ENCODE measurements at places on chromosomes 11 and 22. TPM values are rescaled to one million over a fixed set of nuclear protein-coding genes. Genes with fewer than 3 reads are reported as not detected.
A peak's percentile ranks its signal among the peaks of the same experiment; 100 is the strongest.

The CLMP gene
- 65.3 TPM for total RNA-seq

DNA sequence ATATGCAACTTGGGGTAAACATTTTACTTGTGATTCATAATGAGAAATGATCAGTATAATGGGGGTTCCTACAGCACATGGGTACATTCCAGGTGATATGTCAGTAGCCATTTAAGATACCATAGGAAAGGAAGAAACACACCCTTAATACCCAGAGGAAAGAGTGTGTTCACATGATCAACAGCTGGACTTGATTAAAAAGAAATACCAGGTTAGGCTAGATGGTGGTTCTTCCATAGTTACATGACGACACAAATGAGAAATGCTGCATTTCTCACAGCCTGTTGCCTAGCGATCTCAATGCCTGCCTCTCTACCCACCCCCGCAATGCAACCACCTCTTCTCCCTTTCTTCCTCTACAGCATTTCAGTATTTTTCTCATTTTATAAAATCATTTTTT lies 96.8 kb downstream of the TTC28 start:
- peak; percentile 38 for DNase-seq

DNA sequence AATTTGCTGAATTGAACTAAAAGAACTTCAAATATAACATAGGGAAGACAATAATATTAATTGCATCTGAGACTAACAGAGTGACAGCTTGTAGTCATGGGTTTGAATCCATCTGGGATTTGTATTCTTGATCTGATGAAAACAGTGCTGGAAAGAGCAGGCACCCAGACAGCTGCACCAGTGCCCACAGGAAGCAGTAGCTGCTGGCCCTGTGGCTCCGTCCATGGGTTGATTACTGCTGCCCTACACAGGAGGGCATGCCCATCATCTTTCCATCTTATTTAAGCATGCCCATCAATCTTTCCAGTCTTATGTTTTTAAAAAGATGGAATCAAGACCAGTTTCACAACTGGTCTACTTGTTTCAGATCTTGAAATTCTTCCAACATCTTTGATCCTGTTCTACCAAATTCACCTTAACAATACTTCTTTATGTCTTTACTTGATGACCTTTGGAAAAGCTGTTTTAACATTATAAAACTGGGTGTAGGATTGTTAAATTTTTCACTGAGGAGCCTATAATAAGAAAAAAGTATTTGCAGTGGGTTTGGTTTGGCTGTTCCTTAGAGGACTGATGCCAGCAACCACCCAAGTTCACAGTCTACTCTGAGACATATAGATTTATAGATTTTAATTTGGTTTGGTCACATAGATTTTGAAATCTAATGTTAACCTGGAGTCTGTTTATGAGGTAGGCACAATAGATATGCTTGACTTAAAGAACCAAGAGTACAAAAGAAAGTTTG lies 761 bp upstream of the NXPE4 start:
- no peak for DNase-seq

DNA sequence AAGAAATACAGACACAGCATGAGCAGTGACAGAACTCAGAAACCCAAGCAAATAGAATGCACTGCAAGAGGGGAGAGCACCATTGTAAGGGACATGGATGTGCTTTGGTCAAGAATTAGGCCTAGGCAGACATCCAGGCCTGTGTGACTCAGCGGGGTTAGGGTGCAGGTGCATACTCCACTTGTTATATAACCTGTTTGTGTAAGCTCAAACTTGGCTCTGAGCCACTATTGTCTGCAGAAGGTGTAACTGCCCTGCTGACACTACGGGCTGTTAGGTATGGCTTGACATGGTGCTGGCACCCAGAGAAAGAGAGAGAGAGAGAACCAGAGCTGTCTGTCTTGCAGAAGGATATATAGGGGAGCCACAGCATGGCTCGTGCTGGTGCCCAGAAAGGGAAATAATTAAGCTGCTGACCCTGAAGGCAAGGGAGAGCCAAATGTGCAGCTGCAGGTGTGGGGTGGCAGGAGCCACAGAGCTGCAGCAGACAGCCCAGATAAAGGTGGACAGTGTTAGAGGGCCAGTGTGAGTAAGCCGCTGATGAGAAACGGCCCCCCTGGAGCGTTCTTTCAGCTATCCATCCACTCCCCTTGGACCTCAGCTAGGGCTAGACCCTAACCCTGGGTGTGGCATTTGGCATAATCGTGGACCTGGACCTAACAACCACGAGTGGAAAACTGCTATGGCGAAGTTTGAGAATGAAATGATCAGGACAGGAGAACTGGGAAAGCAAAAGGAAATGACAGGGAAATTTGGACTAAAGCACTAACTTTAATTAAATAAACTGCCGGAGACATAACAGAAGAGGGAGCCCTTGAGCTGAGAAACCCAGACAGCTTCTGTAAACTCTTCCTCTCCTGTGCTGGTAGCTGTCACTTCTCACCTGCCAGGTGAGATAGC lies 253.0 kb upstream of the CCDC179 start:
- peak; percentile 42 for DNase-seq

The FXYD2 gene
- total RNA-seq, result not detected

The FGF19 gene
- total RNA-seq, result 0.11 TPM

DNA sequence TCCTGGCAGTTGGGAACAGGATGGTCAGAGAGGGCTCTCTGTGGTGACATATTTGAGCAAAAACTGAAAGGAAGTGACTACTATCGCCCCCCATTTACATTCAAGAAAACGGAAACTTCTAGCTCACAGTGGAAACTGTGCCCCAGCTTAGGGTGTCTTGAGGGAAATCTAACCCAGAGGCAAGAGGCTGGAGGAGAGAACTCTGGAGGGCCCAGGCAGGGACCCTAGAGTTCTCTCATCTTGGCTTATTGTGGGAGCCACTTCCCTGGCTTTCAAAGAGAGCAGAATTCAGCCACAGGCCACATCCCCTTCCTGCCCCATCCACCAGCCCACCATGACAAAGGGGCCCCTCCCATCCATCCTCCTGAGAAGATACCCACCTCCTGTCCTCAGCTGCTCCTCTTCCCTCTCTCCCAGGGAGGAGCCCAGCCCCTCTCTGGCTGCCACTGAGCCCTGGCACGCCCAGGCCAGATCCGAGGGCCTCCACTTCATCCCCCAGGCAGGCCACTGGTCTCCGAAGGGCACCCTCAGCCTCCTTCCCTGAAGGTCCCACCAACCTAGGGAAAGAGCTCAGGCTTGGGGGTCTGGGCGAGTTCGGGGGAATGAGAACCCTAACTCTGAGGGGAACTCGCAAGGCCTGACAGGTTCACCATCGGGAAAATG lies 1.6 kb upstream of the TMPRSS13 start:
- DNase-seq, result no peak

DNA sequence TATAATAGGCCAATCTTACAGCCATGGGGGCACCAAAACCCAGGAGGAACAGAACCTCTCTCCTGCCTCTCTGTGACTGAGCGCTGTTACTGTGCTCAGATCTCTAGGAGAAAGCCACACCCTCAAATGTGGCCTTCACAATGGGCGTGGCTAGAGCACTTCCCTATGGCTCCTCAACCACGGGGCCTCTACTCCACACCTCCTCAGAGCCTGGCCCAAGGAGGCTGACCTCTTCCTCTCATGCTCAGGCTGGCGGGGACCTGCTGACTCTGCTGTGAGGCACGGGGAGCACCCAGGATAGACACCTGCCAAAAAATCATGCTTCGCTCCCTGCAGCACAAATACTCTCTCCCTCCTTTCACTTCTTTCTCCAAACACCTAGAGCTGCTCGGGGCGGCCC lies 41.0 kb downstream of the C11orf58 start:
- no peak for DNase-seq

GRCh38 chr11:70901951-70902521 lies 350.3 kb downstream of the SHANK2 start:
- no peak for DNase-seq

Measured in LHCN-M2 (cell line).